ENCODE measurements at places on chromosomes 4 and X. TPM values are rescaled to one million over a fixed set of nuclear protein-coding genes. Genes with fewer than 3 reads are reported as not detected.

The IL21 gene
- total RNA-seq = not detected

DNA sequence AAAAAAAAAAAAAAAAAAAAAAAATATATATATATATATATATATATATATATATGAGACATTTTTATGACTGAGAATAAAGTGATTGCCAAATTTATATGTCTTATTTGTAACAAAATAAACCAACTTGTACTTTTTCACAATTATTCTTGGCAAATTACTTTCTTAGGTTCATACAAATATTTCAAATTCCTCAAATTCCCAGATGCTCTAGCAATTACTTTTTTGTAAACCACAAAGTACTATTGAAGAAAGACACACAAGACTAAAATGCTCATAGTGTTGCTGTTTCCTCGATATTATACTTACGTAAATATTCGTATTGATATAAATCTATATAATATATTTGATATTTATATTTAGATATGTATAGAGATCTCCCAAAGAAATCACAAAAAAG is 390.0 kb downstream of the FAT4 start:
- no peaks in the 10 kb centered on the region for H3K36me3 ChIP-seq
- H3K4me1 ChIP-seq = no peaks in the 10 kb centered on the region
- no peaks in the 10 kb centered on the region for H3K27me3 ChIP-seq
- H3K27ac ChIP-seq = no peak overlapping the region
- H3K4me3 ChIP-seq = no peak overlapping the region

GRCh38 chrX:9867226-9867625 is 81.0 kb downstream of the SHROOM2 start:
- no peaks in the 10 kb centered on the region for H3K27me3 ChIP-seq
- H3K4me3 ChIP-seq = no peak overlapping the region
- H3K36me3 ChIP-seq = no peaks in the 10 kb centered on the region
- no peak overlapping the region for H3K27ac ChIP-seq
- no peaks in the 10 kb centered on the region for H3K4me1 ChIP-seq

GRCh38 chr4:83043801-83044407 is 8.9 kb downstream of the COPS4 start:
- no peaks in the 10 kb centered on the region for H3K36me3 ChIP-seq
- DNase-seq = no peak
- no peak overlapping the region for H3K4me3 ChIP-seq
- H3K27me3 ChIP-seq = no peaks in the 10 kb centered on the region
- H3K27ac ChIP-seq = no peak overlapping the region
- H3K4me1 ChIP-seq = no peaks in the 10 kb centered on the region

DNA sequence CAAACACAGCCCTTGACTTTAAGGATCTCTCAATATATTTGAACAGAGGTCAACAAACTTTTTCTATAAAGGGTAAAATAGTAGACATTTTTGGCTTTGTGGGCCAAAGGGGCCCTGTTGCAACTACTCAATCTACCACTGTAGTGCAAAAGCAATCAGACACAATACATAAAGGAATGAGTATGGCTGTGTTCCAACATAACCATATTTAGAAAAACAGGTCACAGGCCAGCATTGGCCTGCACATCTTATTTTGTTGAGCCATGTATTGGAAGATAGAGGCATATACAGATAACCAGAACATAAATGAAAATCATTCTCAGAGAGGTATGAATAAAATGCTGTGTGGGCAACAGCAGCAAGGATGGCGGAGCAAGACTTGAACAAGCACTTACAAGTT is 49.8 kb downstream of the MID1 start:
- H3K27me3 ChIP-seq = no peaks in the 10 kb centered on the region
- H3K36me3 ChIP-seq = no peaks in the 10 kb centered on the region
- no peak overlapping the region for H3K27ac ChIP-seq

DNA sequence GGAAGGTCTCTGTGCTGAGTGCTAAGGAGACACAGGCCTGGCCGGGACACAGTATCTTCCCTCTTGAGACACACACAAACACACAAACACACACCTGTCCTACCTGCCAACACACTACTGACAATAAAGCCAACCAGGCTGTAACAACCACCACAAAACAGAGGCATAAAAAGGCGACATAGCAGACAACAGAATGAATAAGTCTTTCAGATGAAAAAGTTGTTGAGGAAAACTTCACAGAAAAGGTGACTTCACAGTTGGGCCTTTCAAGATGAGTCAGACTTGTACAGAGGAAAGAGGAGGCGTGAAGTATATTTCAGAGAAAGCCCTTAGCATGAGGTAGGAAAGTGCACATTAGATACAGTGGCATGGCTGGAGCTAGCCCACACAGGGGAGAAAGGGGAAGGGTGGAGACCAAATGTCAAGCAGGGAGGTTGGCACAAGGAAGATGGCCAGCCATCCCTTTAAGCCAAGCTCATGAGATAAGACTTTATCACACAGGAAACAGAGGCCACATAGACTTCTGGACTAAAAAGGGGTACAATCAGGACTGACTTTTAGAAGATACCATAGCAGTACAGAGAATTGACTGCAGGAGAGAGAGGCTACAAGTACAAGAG is 54.0 kb downstream of the SLC9A7 start:
- H3K36me3 ChIP-seq = no peaks in the 10 kb centered on the region
- peaks cover 2% of the 10 kb centered on the region for H3K4me1 ChIP-seq
- DNase-seq = no peak
- no peaks in the 10 kb centered on the region for H3K27me3 ChIP-seq
- no peak overlapping the region for H3K4me3 ChIP-seq

GRCh38 chrX:150357790-150358189 is 5.3 kb upstream of the MAMLD1 start:
- H3K36me3 ChIP-seq = no peaks in the 10 kb centered on the region
- no peak for DNase-seq
- peaks cover 4% of the 10 kb centered on the region for H3K27me3 ChIP-seq
- no peak overlapping the region for H3K27ac ChIP-seq
- no peak overlapping the region for H3K4me3 ChIP-seq
- no peaks in the 10 kb centered on the region for H3K4me1 ChIP-seq

DNA sequence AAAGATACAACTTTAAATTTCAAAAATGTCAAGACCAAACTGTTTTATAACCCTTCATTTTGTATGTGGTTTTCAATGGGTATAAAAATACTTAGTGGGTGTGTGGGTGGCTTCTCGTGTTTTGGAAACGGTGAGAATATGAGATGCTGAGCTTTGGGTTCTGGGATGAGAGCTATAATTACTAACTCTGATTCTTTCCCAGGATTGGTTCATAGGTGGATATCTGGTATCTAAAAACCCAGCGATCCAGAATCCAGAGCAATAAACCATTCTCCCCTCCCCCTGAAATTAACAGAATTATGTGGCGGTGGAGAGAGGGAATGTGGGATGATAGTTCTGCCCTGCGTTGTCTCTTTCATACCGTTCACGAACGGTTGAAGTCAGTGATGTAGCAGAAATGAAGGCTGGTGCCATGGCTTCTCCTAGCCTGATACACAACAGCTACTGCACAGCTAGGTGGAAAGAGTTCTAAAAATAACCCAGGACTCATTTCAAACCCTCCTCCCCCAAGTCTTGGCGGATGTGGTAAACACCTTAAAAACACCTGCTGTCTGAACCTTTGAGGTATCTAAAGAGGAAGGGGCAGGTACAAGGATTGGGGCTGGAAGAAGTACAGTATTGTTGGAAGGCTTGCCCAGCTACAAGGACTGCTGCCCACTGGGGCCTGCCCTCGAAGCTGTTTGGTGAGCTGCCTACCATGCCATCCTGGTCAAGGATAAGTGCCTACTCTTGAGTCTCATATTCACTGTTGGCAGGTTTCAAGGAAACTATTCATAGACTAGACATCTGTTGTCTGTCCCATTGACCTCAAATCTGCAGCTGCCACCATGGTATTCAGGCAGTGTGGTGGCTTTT is 44.5 kb downstream of the SEPTIN11 start:
- no peak for DNase-seq
- no peaks in the 10 kb centered on the region for H3K4me1 ChIP-seq
- H3K4me3 ChIP-seq = no peak overlapping the region
- no peaks in the 10 kb centered on the region for H3K27me3 ChIP-seq
- no peaks in the 10 kb centered on the region for H3K36me3 ChIP-seq
- H3K27ac ChIP-seq = no peak overlapping the region

All from Panc1 (cell line).